CD4-positive, alpha-beta T cell treated with Interleukin-1 beta for 1 hour (primary cell): ENCODE measurements at places on chromosomes 2 and 18.

DNA sequence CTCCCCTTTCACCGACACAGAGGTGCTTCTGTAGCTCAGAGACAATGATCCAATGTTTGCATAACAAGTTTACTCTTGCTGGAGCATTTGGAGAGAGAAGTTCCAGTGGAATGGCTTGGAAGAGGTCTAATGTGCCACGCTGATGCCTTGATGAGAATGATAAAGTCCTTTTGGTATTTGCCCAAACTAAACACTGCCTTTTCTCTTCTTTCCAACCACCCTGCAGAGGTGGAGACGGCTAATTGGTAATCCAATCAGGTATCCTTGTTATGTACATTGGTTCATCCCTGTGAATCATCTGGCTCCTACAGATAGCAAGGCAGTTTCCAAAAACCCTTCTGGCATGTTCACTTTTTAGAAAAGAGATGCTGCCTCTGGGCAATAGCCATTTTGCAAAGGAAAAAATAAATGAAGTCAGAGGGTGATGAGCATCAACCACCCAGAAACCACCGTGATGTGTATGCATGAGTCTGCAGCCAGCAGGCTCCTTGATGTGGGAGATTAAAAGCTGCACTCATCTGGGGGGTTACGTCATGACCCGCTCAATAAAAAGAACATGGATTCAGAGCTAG, 40.6 kb downstream of the KIAA2012 start:
- DNase-seq, result no peak

DNA sequence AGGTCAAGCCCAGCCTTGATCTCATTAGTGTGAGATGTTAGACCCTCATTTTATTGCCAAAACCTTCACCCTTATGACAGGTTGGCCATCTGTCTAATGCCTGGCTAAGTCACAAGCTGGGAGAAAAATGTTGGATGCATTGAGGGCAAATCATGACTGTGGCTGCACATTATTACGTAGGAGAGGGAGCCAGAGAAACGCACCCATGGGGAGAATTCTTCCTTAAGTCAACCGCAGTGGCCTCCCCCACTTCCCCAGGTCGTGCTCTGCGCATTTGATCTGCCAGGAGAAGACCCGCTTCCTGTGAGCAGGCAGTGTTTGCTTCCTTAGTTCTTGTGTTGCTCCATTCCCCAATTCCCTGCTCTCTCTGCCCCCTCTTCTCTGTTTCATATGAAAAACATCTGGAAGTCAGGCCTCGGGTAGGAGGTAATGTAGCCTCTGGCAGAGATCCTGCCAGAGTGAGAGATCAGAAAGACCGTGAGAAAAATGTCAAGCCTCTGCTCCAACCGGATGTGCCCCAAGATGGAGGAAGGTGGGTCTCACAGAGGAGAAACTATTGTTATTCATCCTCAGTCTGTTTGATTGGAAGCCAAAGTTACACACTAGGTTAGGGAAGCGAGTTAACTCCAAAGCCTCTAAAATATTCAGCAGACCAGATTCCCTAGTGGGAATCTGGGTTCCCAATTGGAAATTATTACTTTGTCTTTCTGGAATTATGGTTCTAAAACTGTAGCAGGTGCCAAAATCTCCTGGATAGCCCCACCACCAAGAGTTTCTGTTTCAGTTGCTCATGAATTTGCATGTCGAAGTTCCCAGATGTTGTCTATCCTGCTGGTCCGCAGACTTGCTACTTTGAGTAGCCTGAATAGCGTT, 144.3 kb upstream of the PELI1 start:
- no peak for DNase-seq

GRCh38 chr2:146262606-146263005, 1582.2 kb upstream of the ACVR2A start:
- DNase-seq, result no peak

DNA sequence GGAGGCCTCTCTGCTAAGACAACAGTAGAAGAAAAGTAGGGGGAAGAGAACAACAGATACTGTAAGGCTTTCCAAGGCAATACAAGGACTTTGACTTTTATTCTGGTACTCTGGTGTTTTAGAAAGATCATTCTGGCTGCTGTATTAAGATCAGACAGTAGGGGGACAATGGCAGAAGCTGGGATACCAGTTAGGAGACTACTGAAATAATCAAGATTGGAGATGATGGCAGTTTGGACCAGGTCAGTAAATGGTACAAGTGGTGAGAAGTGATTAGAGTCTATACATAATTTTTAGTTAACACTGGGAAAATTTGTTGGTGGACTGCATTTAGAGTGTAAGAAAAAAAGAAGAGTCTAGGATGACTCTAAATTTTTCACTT, 139.7 kb downstream of the ROCK1 start:
- DNase-seq, result peak; percentile 33

GRCh38 chr2:221343524-221343923, 228.6 kb downstream of the EPHA4 start:
- no peak for DNase-seq

GRCh38 chr18:77063260-77063659, 69.3 kb downstream of the MBP start:
- peak; percentile 82 for DNase-seq

DNA sequence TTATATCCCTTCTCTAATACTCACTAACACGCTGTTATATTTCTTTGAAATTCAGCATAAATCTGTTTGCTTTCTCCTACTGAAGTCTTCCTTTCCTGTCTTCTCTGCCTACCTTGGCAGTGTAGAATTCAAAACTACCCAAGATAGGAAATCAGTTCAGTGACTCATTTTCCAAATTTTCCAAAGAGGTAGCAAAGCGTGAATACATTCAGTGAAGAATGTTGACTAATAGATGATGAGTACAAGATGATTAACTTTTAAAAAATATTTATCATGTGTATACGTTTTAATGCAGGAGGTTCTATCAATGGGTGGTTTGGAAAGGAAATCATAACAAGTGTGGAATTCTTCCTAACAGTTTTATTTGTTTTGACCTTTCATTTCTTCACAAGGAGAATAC, 201.9 kb upstream of the SLC8A1 start:
- DNase-seq, result no peak

GRCh38 chr2:69652206-69652605, 8.7 kb upstream of the AAK1 start:
- no peak for DNase-seq

DNA sequence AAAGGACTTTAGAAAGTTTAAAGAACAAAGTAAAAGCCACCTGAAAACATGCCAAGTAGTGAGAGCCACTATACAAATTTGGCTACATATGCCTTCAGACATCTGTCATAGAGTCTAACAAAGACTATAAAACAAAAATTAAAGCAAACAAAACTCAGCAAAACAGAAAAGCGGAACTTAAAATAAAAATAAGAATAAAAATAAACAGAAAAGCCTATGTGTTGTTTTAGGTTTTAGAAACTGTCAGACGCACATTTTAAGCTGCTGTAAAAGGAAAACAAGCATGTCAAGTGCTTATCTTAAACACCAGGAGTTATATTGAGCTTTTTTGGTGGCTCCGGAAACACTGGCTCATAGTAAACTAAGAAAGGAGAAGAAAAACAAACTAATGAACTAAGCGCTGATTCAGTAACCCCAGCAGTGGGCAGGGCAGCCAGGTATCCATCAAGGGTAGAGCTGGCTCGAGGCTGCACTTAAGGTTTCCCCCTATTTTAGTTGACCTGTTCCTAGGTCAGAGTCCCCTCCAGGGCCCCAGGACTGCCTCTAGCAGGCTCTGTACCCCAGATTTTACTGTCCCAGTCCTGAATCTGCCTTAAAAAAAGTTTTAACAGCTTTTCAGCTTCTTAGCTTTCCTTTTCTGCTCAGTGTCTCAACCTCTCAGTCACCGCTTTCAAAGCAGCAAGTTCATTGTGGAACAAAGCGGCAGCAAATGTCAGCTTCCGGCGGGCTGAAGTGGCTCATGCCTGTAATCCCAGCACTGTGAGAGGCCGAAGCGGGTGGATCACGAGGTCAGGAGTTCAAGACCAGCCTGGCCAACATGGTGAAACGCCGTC, 15.4 kb upstream of the RMC1 start:
- DNase-seq, result peak; percentile 42

GRCh38 chr18:8397034-8397433, 212.2 kb upstream of the RAB12 start:
- DNase-seq, result no peak

- DNase-seq, result no peak
These were observed 60.4 kb upstream of the SLC1A4 start for GRCh38 chr2:64928813-64929212.

- peak; percentile 43 for DNase-seq
These were observed at the start of gene LDLRAD4 for GRCh38 chr18:13218368-13218991. Gene LDLRAD4 (plus strand): TSS chr18:13218760.

- no peak for DNase-seq
These were observed 186.2 kb downstream of the MBD5 start for GRCh38 chr2:148207111-148207510.

DNA sequence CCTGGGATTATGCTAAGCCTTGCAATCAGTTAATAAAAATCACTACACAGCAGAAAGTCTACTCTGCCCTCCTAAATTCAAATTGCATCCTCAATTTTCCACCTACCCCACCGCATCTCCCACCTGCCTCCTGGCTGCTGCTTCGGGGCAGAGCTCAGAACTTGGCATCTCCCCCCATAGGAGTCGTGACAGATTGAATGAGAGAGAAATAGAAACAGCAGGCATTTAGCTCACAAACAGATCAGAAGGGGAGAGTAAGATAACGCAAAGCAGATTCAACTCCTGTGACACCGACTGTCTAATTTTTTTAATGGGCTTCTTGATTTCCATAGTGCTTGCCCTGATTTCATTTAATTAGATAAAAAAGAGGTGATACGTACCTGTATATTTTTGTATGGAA, 24.7 kb upstream of the LRRC30 start:
- DNase-seq, result no peak

- no peak for DNase-seq
These were observed 1294.0 kb downstream of the LRP1B start for GRCh38 chr2:140836826-140837225.

GRCh38 chr18:7370375-7370774, 139.5 kb downstream of the LRRC30 start:
- DNase-seq, result no peak

DNA sequence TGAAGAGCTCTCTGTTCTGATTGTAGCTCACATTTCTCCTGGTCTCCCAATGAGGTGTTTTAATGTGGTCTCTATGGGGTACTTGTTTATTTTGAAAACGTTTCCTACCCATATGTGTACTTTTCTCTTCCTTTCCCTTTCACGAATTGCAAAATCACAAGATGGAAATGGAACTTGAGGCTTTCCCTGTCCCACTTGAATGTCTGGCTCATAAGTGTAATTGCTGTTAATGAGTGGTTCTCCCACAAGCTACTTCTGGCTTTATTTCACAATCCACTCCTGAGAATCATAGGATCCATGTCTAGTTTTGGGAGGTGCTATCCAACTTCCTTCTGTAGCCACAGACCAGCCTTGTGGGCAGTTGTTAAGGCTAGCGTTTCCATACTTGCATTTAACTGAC, 81.1 kb upstream of the CAVIN2 start:
- no peak for DNase-seq

DNA sequence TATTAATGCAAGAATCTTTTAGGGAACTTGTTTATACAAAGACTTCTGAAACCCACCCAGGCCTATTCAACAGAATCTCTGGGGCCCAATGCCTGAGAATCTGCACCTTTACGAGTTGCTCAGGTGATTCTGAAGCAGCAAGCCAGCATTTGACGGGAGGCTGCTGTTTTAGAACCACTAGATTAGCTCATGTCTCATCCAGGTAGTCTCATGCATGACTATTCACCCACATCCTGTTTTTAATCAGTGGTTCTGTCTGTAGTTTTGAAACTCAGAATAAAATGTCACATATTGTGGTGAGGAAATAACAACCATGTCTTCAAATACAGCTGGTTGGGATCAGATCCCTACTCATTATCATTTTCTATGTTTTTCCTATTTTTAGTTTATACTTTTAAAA, 39.5 kb downstream of the CYTIP start:
- DNase-seq, result peak; percentile 89

- DNase-seq, result peak; percentile 95
These were observed 64.7 kb downstream of the LRRFIP1 start for GRCh38 chr2:237691908-237692600.

- no peak for DNase-seq
These were observed 365.6 kb upstream of the UBE2E3 start for GRCh38 chr2:180614776-180615175.

GRCh38 chr2:73032702-73033097, 38.8 kb downstream of the SFXN5 start:
- DNase-seq, result no peak

- DNase-seq, result no peak
These were observed 18.5 kb upstream of the CCNT2 start for GRCh38 chr2:134900151-134900550.

DNA sequence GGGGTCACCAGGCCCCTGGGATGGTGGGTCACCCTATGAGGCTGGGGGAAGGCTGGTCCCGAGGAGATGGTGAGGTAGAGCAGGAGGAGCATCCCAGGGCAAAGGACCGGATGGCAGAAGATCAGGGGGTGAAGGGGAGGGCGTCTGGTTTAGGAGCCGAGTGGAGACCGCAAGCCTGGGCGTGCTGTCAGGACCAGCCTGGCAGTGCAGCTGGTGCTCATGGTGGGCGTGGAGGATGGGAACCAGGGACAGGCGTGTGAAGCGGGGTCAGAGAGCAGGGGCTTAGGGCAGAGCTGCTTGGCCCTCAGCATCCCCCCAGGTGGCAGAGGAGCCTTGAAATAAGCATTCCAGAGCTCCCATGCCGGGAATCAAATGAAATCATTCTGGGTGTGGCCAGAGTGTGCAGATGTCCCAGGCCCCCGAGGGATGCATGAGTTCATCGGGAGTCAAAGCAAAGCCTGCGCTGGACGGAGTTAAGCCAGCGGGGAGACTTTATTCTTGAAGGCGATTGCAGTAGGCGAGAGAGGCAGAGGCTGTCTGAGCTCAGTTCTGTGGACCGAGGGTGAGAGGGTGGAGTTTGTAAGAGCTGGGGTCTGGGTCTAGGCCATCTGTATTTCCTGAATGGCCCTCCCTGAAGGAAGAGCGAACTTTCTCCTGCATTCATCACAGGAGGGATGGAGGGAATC, 33.1 kb upstream of the MBP start:
- no peak for DNase-seq

- no peak for DNase-seq
These were observed 1.1 kb downstream of the DOK1 start for GRCh38 chr2:74555610-74556103.

DNA sequence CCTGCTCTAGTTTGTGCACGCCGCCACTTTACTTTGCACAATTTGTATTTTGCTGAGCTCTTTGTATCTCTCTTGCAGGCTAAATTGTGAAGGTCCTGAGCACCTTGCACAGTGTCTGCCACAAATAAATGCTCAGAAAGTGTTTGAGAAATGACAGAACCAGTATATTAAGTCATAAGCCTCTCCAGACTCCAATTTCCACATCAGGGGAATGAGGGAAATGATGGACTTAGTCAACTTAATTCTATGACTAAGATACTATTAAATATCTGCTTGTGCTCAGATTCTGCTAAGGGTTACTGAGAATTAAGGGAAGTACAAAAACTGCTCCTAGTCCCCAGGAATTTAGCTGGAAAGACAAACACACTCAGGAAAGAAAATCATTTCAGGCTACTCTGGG, 239.1 kb upstream of the SLC14A2 start:
- DNase-seq, result no peak

GRCh38 chr2:51624995-51625394, 593.1 kb upstream of the NRXN1 start:
- no peak for DNase-seq

DNA sequence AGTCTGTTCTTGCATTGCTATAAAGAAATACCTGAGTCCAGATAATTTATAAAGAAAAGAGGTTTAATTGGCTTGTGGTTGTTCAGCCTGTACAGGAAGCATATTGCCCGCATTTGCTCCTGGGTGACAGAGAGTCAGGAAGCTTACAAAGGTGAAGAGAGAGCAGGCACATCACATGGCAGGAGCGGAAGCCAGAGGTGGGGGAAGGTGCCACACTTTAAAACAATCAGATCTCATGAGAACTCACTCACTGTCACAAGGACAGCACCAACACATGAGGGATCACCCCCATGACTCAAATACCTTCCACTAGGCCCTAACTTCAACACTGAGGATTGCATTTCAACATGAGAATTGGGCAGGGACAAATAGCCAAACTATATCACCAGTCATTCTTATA, 124.8 kb upstream of the COL5A2 start:
- peak; percentile 29 for DNase-seq
